ENCODE measurements at places on chromosomes 4 and X.

DNA sequence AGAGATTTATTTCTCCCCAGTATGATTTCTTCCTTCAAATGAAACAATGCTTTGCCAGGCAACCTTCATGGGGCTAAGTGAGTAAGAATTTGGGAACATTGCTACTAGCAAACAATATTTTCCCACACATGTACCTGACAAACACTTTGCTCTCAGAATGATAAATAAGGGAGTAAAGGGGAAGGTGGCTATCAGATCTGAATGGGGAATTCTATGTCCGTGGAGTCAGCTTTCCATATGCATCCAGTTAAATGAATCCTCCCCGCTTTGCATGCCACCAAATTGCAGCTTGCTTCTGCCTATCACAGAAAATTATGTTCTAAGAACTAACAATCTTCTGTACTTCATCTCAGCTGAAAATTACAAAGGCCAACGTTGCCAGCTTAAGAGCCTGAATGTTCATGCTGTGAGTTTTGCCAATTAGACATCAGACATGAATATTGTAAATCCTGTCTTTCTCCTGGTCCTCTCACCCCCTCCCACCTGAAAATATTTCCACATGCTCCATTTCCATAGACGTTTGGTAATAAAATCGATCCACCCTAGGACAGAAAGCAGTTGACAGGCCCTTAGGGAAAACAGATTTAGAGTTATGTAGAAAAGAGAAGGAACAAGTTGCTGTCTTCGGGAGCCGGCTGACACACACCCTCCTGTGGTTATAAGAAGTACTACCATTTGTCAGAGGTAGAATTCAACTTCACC is 6.3 kb downstream of the MEPE start:
- DNase-seq = no peak

GRCh38 chr4:8403173-8403753 is 37.3 kb downstream of the ACOX3 start:
- peak; percentile 56 for DNase-seq

- peak; percentile 15 for DNase-seq
Measured at GRCh38 chr4:2934077-2934812, 29.0 kb downstream of the NOP14 start.

DNA sequence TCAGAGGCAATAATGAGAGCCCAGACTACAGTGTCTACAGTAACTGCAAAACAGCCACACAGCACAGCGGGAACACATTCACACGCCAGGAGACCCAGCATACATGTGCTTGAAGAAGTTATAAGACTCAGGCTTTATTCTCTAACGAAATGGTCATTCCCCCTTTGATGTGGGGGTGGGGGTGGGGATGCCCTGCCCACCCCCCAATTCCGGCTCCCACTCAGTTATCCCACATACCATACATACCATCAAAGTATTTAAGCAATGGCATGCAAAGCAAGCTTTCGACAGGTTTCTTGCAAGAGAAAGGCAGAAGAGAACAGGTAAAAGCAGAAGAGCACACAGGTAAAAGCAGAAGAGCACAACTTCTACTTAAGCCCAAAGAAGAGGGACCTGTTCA is 3.6 kb downstream of the MECP2 start:
- no peak for DNase-seq

DNA sequence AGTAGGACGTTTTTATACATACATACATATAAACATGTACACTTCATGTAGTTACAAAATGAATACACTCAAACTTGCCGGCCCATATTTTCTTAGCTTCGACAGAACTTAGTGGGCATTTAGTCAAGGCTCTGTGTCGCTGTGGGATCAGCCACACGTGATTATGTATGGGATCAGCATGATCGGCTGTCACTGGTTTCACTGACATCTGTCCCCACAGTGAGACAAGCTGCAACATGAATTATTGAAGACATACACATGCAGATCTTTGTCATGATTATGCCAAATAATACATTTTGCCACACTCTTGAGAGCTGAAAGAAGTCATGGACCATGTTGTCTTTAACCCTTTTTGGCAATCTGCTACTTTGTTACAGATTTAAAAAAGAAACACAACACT is 38.2 kb upstream of the NAA11 start:
- DNase-seq = no peak

DNA sequence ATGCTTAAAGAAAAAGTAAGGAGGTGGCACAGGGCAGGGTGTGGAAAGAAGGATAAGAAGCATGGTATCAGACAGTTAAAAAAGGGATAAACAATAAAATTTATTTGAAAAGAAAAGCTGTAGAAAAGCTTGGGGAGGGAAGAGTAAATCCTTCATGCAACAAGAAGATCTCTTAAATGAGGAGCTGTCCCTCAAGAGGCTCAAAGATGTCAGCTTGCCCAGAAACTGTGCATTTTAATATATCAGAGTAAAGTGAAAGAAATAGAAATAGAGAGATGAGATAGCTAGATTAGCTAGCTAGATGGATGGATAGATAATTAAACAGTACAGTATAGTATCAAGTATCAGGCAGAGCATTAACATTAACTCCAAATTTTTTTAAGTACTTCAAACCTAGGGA is 170.3 kb downstream of the LDB2 start:
- no peak for DNase-seq

- DNase-seq = no peak
Measured at GRCh38 chrX:121014826-121015225, 29.3 kb upstream of the CT47A1 start.

GRCh38 chr4:108917255-108917654 is 154.4 kb upstream of the ETNPPL start:
- DNase-seq = no peak

GRCh38 chr4:925171-925570 is 6.9 kb downstream of the GAK start:
- DNase-seq = no peak

DNA sequence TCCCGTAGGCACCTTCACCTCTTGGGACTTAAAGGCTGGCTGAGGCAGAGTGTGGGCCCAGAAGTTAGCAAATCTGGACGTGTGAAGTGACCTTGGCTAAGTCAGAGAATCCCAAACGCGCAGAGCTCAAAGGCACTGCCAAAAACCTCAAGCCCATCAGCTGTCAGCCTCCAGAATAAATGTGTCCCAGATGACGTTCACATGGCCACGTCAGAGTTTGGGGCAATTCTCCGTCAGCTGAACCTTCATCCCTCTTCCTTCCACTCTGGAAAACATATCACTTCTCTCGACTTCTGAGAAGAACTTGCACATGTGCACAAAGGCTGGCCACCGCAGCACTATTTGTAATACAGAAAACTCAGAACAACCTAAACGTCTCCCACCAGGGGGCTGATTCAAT is 35.7 kb upstream of the APLN start:
- DNase-seq = no peak

DNA sequence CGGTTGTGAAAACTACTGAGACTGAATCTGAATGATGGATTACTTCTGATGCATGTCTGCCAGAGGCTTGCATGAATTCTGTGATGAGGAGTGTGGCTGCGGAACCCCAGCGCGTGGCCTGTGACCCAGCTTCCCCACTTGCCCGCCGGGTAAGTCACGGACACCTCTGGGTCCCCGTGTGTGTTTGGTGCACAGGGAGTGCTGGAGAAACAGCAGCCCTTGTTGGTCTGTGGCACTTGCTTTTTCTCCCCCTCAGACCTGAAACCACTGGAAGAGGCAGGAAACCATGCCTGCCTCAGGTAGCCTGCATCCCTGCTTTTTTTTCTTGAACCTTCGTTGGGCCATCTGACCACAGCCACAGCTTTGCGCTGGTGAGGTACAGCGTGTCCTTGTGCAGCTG is 51.9 kb upstream of the TADA2B start:
- DNase-seq = no peak

DNA sequence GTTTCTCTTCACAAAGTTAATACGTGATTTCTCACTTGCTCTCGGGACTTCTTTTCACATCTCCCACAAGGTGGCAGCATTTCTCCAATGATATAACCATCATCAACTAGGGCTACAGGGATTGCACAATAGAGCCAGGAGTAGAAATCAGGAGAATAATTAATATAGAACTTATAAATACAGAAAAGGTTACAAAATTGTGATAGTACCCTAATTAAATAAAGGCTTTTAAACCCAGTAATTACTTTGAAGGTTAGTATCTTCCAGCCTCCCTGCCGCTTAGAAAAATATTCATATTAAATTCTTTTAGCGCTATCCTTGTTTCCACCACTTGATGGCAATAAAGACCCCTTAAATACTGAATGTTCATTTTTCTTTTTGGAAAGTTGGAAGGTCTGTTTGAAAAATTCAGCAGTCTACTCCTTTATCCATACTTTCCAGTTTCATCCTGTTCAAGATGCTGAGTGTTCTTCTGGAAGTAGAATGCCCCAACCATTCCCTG is 65.8 kb downstream of the RASGEF1B start:
- peak; percentile 89 for DNase-seq

DNA sequence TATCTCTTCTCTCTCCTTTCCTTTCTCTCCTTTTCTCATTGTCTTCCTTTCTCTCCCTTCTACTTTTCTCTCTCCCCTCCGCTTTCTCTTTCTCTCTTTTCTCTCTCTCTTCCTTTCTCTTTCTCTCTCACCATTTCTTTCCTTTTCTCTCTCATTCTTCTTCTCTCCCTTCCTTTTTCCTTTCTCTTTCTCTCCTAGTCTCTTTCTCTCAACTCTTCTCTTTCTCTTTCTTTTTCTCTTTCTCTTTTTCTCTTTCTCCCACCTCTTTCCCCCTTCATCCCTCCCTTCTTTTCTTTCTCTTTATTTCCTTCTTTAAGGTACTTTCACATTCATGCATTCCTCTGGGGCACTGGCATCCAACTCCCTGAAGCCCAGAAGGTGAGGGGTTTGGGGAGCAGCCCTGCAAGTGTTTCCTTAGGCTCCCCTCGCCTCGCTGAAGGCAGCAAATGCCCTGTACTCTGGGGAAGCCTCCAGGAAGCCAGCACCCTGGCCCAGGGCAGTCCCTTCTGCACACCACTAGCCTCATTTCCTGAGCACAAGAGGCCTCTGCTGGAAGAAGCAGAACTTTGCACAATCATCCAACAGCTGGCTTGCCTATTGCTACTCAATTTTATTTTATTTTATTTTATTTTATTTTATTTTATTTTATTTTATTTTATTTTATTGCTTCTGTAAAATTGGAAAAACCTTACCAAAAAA is 124.2 kb downstream of the NFKB1 start:
- no peak for DNase-seq

GRCh38 chr4:99285387-99285786 is 5.4 kb downstream of the ADH1A start:
- DNase-seq = no peak

- DNase-seq = no peak
Measured at GRCh38 chrX:129934461-129934860, 28.5 kb downstream of the UTP14A start.

DNA sequence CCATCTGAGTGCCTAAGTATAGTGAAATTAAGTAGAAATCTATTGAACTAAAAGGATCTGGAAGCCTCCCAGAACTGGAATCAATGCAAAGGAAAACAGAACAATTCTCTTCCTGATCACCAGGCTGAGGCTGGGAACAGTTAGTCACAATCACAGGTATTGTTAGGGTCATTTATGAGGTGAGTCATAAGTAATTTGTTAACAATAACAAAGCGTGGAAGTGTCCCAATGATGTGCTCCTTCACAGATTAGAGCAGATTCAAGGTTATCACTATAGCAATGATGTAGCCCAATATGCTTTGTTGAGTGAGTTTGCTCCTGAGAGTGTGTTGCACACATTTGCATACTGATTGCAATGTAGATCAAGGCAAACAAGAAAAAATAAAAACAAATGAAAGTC is 228.1 kb downstream of the ZNF674 start:
- no peak for DNase-seq

- DNase-seq = no peak
Measured at GRCh38 chrX:72023071-72023470, 108.6 kb downstream of the RTL5 start.

GRCh38 chrX:105302246-105302645 is 81.8 kb upstream of the TEX13A start:
- no peak for DNase-seq

- peak; percentile 4 for DNase-seq
Measured at GRCh38 chr4:121462660-121463261, 81.9 kb upstream of the QRFPR start.

DNA sequence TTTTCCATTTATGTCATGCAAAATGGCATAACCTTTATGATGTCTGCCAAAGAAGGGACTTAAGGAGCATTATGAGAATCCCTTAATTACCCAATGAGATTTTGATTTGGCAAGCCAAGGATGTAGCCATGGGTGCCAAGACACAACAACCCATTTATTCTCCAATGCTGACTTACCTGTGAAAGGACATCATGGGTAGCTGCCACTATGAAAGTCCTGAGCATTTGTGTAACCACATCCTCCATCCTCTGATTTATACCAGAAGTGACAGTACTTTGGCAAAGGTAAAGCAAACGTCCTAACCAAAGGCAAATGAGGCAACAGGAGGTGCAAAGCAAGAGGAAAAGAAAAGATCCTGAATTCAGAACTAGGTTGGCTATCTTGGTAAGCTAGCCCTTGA is 87.3 kb upstream of the EMCN start:
- no peak for DNase-seq

DNA sequence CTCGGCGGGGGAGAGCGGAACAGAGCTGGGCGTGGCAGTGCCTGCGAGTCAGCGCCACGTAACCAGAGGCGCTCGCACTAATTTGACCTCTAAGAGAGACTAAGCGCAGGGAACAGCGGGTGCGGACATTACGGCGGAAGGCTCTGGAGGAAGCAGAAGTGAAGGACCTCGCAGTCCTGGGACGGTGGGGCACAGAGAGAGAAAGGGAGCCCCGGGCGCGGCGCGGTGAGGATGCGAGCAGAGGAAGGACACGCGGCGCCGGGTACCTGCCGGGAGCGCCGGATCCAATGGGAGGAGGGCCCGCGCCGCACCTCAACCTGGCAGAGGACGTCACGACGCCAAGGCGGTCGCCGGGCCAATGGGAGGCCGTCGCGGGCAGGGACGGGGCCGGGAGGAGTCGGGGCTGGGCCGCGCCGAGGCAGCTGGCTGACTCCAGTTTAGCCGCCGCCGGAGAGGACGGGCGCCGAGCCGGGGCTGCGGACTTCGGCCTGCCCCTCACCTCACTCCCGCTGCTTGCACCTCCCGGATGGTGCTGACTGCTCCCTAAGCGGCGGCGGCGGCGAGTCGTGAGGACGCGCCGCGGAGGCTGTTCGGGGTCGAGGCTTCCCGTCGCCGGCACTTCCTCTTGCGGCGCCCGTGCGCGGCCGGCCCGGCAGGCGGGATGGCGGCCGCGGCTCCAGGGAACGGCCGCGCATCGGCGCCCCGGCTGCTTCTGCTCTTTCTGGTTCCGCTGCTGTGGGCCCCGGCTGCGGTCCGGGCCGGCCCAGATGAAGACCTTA is at the start of gene TMEM165:
TSS of gene TMEM165 (plus strand) at position 429 of the 779 bp plus-strand sequence. CDS start at position 662, 233 bp downstream.
- peak; percentile 88 for DNase-seq

GRCh38 chr4:90958256-90958895 is 831.2 kb downstream of the CCSER1 start:
- DNase-seq = no peak

Measured in hematopoietic multipotent progenitor cell treated with erythropoietin and hydrocortisone succinate and interleukin-3 and kit ligand, for 15 days (in vitro differentiated cells).